ENCODE measurements at places on chromosomes 13 and 19.

- DNase-seq: peak; percentile 86
These were observed 85.6 kb downstream of the GNG7 start for GRCh38 chr19:2616741-2617392.

GRCh38 chr19:37966211-37966661 lies 59.2 kb downstream of the SIPA1L3 start:
- no peak for DNase-seq

DNA sequence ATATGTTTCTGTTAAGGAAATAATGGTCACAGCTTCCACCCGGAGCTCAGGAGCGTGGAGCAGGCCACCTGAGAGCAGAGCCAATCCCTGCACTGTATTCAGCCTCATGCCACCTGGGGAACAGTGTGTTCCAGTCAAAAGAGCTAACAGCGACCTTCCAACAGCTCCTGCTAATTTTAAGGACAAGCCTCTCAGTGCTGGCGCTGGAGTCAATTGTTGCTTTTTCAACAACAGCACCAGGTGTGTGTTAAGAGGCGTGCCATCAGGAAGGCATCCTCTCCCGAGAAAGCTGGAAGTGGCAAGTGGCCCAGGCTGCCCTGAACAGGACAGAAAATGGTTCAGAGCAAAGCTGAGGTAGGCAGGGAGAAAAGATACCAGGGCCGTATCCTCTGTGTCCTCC lies 102.0 kb downstream of the CACNA1A start:
- no peak for DNase-seq

DNA sequence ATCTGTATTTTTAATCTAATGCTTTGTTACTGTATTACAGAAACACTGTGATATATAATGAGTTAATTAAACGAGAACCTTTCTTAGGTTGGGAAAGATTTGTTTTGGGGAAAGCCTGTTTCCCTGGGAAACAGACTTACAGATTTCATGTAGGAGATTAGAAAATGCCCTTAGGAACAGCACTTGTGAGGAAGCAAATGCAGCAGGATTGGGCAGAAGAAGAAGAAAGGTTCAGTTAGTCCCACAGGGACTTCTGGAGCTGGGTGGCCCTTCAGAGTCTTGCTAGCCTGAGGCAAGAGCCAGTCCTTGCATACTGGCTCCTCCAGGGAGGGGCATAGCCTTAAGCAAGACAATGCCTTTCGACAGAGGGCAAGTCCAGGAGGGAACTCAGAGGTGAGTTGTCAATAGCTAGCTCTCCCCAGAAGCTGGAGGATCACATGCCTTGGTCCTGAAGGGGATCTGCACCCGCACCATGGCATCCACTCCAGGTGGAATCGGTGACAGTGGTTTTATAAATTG lies 36.8 kb downstream of the N4BP2L1 start:
- no peak for DNase-seq

DNA sequence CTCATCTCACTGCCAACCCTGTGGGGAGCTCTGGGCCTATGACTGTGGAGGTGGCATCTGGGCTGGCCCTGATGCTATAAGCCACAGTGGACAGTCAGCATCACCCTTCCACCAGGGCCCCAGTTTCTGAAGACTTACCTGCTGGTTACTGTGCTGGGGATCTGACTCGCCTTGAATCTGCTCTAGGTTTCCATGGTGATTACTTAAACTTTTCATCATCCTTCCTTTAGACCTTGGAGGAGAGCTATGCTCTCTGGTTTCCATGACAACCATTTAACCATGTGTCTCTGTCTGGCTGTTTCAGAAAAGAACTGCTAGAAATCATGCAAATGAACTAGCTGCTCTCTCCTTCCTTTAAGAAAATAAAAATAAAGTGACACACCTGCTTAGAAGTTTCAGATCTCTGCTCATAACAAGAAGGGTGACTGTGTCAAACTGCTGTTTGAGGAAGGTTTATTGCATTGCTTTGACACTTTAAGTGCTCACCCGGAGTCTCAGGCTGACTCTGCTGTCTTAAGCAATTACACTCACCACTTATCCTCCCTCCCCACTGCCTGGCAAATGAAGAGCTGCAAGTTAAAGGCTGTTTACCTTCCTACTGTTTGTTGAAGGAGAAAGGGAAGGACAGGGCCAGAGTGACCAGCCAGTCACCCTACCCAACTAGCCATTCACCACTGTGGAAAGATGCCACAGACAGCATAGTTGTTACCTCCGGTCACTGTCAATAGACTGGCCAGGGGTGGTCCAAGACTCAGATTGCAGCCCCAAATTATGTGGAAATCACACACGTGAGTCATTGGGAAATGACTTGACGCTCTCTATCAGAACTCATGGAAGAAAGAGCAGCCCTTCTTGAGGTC lies 87.6 kb downstream of the HSPH1 start:
- no peak for DNase-seq

- peak; percentile 11 for DNase-seq
These were observed 64.1 kb downstream of the DOCK9 start for GRCh38 chr13:98913741-98914140.

DNA sequence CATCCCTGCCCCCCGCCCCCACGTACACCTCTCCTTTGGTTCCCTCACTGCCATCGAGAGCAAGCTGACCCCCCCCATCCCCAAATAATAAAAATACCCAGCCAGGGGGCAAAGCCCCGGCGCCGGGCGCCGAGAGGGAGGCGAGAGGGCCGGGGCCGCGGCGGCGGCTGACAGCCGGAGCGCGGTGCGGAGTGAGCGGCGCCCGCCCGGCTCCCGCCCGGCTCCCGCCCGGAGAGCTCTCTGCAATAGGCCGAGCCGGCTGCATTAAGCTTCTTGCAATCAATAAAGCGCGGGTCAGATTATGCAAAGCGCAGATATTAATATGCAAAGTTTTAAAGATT lies 40.9 kb downstream of the DEDD2 start:
- no peak for DNase-seq

GRCh38 chr13:98307463-98308085 lies 130.5 kb upstream of the RNF113B start:
- DNase-seq: no peak

- DNase-seq: no peak
These were observed 4.6 kb downstream of the S1PR2 start for GRCh38 chr19:10226376-10227025.
